HS-27A (cell line): ENCODE measurements at places on chromosomes 11 and 22.

DNA sequence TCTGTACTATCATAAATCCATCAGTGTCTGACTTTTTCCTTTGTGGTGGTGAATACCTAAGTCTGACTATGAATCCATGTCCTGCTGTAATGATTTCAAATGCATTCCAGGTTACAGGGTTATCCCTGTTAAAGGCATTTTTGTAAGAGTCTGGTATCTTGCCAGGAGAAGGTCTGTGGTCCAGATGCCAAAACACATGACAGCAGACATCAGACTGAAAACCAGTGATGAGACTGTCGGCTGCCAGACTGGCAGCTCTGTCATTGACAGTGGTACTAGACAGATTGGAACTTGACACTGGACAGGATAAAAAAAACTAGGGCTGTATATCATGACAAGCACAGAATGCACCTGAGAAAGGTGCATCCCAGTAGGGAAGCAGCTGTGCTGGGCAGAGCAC lies 301.8 kb upstream of the FAT3 start:
- DNase-seq = no peak

GRCh38 chr11:69592986-69593650 lies 47.8 kb upstream of the CCND1 start:
- no peak for DNase-seq

DNA sequence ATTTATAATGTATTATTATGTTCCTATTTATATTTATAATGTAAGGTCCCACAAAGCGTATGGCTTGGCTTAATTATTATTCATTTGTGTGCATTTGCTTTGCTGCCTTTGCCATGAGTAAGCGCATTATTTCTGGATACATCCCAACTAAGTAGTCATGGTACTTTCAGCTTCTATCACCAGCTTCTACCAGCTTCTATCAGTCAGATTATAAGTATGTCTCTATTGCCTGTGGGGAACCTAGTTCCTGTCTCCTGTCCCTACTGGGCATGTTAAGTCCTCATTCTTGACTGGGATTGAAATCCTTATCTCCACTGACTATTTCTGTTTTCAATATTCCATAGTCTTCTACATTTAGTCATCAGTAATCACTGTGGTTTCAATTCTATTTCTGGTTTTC lies 33.5 kb upstream of the OR10W1 start:
- peak; percentile 41 for DNase-seq

- no peak for DNase-seq
Observed at GRCh38 chr22:27905653-27906052, 13.4 kb downstream of the PITPNB start.

- DNase-seq = no peak
Observed at GRCh38 chr11:61994981-61995380, 27.5 kb upstream of the FTH1 start.

DNA sequence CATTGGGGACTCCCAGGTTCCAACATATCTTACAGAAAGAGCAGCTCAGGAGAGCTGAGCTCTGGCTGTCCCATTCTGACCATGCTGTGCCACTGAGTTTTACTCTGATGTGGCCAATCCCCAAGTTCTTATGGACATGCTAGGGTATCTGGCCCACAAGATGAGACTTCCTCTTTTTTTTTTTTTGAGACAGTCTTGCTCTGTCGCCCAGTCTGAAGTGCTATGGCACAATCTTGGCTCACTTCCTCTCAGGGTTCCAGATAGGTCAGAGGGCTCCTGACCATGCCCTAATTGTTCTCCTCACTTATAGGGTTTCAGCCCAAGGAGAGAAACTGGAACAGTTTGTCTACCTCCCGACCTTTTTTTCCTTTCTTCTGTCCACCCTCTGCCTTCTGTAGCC lies 152.3 kb upstream of the CCDC90B start:
- DNase-seq = no peak

DNA sequence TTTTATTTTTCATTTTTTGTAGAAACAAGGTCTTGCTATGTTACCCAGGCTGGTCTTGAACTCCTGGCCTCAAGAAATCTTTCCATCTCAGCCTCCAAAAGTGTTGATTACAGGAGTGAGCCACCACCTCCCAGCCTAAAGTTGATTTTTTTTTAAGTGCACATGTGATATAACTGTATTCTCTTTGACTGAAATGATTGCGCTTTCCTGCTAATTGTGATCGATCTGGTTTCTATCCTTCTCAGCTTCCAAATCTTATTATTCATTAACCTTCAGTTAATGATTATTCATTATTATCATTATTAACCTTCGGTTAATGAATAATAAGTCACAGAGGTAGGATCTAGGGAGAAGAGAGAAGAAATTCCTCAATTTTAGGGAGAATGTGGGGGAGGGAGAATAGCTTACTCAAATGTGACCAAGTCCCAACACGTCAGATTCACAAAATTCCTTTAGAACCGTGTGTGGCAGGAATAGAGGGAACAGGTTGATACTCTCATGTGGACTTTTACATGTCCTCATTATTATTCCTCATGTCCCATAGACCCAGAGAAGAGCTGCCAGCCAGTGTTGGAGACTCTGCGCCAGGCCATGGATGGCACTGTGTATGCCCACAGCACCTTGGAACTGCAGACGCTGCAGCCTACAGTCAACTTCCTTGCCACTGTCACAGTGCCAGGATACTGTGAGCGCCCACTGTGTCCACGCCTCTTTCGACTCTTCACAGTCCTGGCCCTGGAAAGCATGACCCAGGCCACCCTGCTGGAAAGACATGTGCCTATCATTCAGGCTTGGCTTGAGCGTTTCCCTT lies 47.1 kb downstream of the RRP8 start:
- no peak for DNase-seq

DNA sequence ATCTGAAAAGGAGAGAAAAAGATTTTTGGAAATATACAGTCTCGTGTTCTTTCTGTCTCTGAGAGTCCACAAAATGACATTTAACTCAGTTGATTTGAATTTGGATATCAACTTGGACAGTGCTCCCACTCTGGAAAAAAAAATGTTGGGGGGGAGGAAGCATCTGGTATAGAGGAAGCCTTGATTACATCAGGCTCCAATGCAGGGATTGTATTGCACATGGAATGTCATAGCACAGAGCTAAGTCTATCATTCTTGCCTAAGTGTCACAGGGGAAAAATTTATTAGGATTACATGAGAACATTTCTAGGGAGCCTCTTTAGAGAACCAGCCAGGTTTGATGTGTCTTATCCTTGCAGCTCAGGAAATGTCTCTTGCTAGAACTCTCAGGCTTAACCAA lies 23.0 kb downstream of the MS4A6A start:
- DNase-seq = no peak

DNA sequence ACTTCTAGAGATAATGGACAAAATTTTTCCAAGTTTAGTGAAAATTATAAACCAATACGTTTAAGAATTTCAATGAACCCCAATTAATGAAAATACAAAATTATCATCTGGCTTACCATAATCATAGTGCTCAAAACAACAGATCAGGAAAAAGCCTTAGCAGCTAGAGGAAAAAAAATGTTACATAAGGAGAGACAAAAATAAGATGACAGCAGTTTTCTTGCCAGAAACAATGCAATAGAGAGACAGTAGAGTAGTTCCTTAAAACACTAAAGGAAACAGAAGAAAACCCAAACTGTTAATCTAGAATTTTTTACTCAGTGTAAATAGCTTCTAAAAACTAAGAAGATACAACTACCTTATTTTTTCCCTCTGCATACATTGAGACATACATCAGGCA lies 341.7 kb upstream of the CHORDC1 start:
- no peak for DNase-seq

GRCh38 chr11:107545101-107545514 lies 20.4 kb downstream of the ALKBH8 start:
- no peak for DNase-seq
